ENCODE measurements at places on chromosomes 7 and 10. TPM values are rescaled to one million over a fixed set of nuclear protein-coding genes. Genes with fewer than 3 reads are reported as not detected.

Gene ZWINT
- total RNA-seq = 28.9 TPM

Gene ZNF365
- 11.6 TPM for total RNA-seq

Gene GATAD1
- 38.7 TPM for total RNA-seq

Gene SPDYE5
- 0.10 TPM for total RNA-seq

Gene ARPC1A
- total RNA-seq = 99.9 TPM

Gene CYP2C18
- not detected for total RNA-seq

Gene GARS1
- 58.2 TPM for total RNA-seq

Gene SLC16A12
- 11.0 TPM for total RNA-seq

Gene ABLIM1
- total RNA-seq = 91.0 TPM

Gene CALML3
- not detected for total RNA-seq

Gene PCLO
- 53.5 TPM for total RNA-seq

Gene STRIP2
- 19.8 TPM for total RNA-seq

Gene TMEM270
- not detected for total RNA-seq

Gene BAZ1B
- total RNA-seq = 63.9 TPM

Gene CFAP69
- 17.5 TPM for total RNA-seq

Gene PDE1C
- total RNA-seq = 10.6 TPM

Gene LRRC18
- total RNA-seq = 1.2 TPM

Gene BET1
- total RNA-seq = 30.6 TPM

Gene RNLS
- total RNA-seq = 8.3 TPM

Gene MALRD1
- 5.1 TPM for total RNA-seq

Gene PDIA4
- 123 TPM for total RNA-seq

Gene NEBL
- 157 TPM for total RNA-seq

Gene GALNT17
- total RNA-seq = 45.2 TPM

Gene UCN3
- total RNA-seq = 0.17 TPM

Gene ZSCAN25
- total RNA-seq = 16.3 TPM

Gene BAMBI
- 44.9 TPM for total RNA-seq

Gene VWDE
- 2.6 TPM for total RNA-seq

Gene C7orf57
- total RNA-seq = 1.8 TPM

Gene EGR2
- total RNA-seq = 12.0 TPM

Gene NUTM2E
- total RNA-seq = 0.79 TPM

Gene C10orf62
- 0.50 TPM for total RNA-seq

Gene CRYGN
- total RNA-seq = 1.4 TPM

Gene ORC5
- total RNA-seq = 20.4 TPM

Gene TMEM176A
- 14.7 TPM for total RNA-seq

Gene IL15RA
- 2.1 TPM for total RNA-seq

Gene KLF14
- not detected for total RNA-seq

Gene CHST15
- 46.2 TPM for total RNA-seq

Gene RSPH10B2
- total RNA-seq = 8.3 TPM

Gene KIF11
- total RNA-seq = 15.2 TPM

Gene TCERG1L
- total RNA-seq = 1.9 TPM

Gene ZSWIM8
- 38.8 TPM for total RNA-seq

Gene PDZD8
- total RNA-seq = 34.7 TPM

Gene VSTM4
- 40.5 TPM for total RNA-seq

Gene GNAT3
- total RNA-seq = not detected

Gene CYP26A1
- total RNA-seq = 0.28 TPM

Gene PON2
- 167 TPM for total RNA-seq

Gene LRIT1
- total RNA-seq = not detected

Gene CDNF
- 0.50 TPM for total RNA-seq

Gene FGF8
- total RNA-seq = 0.69 TPM

Gene SAMD8
- total RNA-seq = 91.7 TPM

Gene LIPM
- not detected for total RNA-seq

Gene TNS3
- 61.1 TPM for total RNA-seq

Gene TMEM213
- not detected for total RNA-seq

Gene LBX1
- 1.9 TPM for total RNA-seq

Data from spinal cord (tissue), 10 donors.